NCI-H1105 (cell line): ENCODE measurements at places on chromosomes 16 and 17.

DNA sequence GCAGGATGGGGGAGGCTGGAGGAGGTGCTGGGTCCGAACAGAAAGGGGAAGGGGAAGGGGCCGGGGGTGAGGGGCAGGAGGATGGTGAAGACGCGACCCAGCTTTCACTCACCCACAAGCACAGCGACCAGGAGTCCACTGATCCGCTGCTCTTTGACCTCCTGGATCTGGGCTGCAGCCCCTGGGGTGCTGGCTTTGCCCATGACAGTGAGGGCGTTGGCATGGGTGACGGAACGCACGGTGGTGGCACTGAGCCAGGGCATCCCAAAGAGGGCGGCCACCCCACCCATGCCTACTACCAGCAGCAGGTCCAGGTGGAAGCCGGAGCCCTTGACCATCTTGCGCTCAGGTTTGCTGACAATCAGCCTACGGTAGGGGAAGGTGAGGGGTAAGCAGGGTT, 14.9 kb downstream of the SLC4A1 start:
- DNase-seq = no peak

- no peak for DNase-seq
Observed at GRCh38 chr16:56981729-56982271, 7.6 kb upstream of the NLRC5 start.

GRCh38 chr17:39767147-39767546, 29.4 kb downstream of the GRB7 start:
- DNase-seq = no peak

DNA sequence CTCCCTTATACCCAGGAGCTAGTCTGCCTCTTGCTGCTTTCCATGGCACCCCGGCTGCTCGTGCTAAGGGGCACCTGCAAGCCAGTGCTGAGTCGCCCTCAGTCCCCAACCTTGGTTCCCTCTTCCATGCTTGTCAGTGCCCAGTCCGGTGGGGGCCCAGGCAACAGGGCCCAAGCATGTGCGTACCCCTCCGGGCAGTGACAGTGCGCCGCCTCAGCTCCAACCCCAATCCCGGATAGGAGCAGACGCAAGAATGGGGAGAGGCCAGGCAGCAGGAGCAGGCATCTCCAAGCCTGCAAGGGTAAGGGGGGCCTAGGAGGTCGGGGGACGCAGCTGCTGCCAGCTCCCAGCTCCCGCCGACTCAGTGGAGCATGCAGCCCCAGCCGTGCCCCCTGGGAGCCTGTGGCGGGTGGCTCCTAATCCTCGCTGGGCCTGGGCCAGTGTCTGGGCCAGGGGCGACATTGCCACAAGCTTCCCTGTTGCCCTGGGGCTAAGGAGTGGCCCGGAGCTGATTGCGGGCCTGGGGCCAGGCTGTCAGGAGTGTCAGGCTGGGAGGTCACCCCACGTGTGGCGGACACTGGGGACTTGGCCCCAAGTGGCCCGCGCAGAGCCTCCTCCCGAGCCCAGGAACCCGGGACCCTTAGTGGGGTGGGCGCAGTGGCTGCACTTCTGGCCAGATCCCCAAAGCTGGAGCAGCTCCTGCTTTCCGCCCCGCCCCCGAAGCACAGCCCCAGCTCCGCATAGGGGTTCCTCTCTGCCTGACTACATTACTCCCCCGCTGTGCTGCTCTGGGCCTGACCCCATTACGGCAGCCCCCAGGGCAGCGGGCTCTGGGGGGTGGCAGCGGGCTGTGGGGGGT, 9.8 kb downstream of the CPD start:
- DNase-seq = no peak

GRCh38 chr16:70418274-70418992, 20.5 kb downstream of the ST3GAL2 start:
- DNase-seq = no peak

DNA sequence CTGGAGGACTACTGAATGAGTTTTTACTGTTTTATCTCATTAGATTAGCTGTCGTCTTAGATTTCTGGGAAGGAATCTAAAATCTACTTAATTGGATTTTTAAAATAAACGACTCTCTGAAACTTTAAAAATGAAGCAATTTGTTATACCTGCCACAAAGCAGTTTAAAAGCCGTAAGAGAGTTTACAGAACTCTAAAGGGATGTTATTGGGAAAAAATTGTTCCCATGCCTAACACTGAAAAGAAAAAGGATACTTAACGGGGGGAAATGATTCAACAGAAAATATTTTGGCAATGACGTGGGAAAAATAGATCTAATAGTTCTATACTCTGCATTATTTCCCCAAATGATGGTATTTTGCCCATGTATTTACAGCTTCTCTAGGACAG, 27.0 kb downstream of the ARHGAP17 start:
- no peak for DNase-seq
